NCI-H2081 (cell line): ENCODE measurements at places on chromosomes 2 and 18.

DNA sequence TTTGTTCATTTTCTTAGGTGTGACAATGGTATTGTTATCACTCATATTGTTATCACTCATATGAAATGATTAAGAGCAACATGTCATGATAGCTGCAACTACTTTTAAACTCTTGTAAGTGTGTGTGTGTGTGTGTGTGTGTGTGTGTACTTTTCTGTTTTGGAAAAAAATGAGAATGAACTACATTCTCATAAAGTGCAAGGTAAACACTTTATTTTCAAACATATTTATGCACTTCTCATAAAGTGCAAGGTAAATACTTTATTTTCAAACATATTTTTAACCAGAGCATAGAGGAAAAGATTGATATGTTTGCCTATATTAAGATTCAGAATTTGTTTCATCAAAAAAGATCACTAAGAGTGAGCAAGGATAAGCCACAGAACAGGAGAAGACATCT is 99.8 kb downstream of the TEX51 start:
- no peak for DNase-seq

DNA sequence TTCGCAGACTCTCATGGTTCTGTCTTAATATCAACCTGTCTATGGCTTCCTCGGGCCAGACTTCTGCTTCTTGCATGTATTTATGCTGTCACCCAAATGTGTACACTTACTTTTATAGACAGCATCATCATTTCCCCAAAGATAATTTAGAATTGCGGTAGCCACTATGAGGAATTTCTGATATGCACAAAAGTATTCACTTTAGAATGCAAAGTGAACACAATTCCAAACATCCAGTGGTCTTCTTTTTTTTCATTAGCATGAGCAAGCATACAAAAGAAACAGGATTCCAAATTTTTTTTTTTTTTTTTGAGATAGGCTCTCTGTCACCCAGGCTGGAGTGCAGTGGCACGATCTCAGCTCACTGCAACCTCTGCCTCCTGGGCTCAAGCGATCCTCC is 21.0 kb upstream of the MCFD2 start:
- no peak for DNase-seq

DNA sequence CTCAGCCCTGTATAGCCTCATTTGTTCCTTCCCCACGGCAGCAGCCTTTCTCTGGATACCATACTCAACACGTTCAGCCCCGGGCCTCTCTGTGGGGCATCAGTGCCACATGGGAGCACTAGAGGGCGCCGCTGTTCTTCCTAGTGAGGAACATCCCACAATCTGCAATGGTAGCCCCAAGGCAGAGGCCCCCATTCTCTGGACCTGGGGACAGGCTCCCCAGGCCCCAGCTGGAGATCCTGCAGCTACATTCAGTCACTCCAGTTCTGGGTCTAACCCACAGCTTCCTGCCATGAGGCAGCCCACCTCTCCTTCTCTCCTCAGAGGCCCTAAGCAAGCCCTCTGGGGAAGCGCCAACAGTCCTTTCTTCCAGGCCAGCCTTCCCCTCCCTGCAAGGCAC is 14.2 kb upstream of the SFXN5 start:
- peak; percentile 68 for DNase-seq

GRCh38 chr2:127619877-127620705 is 25.9 kb upstream of the GPR17 start:
- DNase-seq = no peak

- no peak for DNase-seq
Measured at GRCh38 chr2:46849046-46849715, 66.4 kb downstream of the MCFD2 start.

DNA sequence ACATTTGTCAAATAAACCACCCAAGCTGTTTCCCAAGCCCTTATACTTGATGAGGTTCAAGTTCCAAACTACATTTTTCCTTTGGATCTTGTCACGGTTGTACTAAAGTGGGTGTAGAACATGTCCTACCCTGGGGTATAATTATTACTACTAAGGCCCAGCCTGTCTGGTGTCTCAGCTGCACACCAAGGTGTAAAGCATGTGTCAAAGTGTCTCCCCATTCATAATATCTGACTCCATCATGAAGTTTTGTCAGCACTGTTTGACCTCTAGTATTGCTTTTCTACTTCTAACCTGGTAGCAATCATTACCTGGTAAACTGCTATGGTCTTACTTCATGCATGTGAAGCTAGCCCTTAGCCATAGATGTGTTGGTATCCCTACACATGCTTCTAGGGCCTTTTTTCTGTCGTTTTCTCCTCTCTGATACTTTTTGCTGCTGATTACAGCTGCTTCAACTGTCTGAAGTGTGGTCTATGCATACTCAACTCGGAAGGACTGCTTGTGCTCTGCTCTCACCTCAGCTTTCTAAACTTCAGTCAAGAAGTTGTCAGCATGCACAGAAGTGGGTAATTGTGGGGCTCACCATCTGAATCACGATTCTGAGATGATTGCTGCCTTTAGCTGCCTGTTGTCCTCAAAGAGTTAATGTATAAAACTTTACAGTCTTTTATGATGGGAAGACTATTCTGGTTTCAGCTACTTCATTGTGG is 445.7 kb upstream of the TRIB2 start:
- DNase-seq = no peak

- DNase-seq = no peak
Measured at GRCh38 chr2:54903736-54904554, 146.3 kb downstream of the RTN4 start.

DNA sequence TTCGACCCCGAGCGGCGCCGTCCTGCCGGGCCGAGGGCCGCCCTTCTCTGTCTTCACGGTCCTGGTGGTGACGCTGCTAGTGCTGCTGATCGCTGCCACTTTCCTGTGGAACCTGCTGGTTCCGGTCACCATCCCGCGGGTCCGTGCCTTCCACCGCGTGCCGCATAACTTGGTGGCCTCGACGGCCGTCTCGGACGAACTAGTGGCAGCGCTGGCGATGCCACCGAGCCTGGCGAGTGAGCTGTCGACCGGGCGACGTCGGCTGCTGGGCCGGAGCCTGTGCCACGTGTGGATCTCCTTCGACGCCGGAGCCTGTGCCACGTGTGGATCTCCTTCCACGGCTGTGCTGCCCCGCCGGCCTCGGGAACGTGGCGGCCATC is 45.0 kb downstream of the DDX18 start:
- no peak for DNase-seq

DNA sequence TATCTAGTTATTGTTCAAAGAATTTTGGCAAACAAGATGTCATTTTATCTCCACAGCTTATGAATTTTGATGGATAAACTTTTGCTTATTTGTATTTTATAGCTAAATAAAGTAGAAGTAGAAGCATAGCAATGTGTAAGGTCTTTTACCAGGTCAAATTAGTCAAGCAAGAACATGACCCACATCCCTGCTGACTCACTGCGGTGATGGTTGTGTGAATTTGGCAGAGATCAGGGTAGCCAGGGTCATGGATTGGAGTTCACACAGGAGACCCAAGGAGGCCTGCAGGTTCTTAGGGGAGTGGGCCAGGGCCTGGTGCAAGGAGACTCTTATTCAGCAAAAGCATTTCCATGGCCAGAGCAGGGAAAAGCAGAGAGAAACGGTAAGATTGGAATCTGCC is 18.7 kb downstream of the SP140 start:
- DNase-seq = no peak

DNA sequence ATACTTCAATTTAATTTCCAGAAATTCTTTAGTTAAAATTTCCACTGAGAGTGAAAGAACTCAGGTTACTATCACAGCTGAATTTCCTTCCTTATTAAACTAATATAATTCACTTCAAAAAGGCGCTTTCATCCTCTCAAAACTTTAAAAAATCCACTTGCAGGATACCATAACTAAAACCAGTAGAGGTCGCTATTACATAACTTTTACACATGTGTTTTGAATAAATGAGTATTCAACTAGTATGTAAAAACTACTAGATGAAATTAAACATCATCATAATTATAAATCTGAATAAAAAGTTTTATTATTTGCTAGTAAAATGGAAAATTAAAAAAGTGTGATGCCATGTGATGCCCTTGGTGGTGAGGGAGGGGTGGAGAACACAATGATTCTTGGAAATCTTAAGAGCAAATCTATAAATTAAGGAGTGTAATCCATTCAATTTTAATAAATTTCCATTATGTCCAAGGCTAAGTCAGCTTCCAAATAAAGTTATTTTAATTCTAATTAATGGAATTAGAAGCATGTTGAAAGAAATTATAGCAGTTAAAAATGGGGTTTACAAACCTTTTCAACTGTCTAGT is 61.4 kb downstream of the SOS1 start:
- peak; percentile 37 for DNase-seq

DNA sequence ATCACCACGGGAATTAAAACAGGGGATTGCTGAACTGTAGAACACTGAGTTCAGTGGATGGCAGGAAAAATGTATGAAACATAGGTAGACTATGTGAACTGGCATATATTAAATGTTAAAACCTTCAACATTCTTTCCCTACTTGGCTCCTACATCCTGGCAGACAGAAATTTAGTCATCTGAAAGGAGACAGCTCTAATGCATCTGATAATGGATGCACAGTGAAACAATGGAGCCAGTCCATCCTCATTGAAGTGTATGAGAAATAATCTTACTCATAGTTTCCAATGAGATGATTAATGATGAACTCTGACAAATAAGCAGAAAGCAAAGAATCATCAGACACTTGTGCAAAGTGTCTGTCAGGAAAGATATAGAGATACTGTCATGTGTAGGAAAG is 1629.7 kb upstream of the TMEFF2 start:
- no peak for DNase-seq

DNA sequence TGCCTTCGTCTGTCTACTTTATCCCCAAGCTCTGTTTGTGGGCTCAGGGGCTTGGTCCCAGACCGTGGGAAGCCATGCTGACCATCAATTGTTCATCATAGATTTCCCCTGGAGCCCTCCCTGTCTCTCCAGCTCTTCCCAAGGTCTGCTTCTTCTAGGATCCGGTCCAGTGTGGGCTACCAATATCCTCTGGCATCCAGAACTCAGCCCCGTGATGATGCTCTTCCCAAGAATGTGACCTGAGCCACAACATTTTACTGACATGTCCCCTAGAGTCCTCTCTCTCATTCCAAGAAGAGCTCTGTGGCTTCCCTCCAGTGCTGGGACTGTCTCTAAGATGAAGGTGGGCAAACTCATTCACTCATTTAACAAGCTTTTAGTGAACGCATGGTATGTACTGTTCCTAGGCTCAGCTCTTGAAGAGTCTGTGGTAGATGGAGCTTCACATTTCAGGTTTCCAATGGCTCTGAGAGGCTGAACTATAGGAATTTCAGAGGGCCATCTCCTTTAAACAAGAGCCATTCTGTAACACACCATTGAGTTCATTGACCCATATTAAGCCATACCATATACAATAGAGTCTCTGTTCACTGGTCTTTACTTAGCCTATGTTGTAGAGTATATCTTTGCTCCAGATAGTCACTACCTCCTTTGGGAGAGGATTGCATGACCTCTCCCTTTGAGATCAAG is 142.0 kb upstream of the APCDD1 start:
- DNase-seq = no peak

GRCh38 chr2:179437430-179437829 is 172.8 kb upstream of the SESTD1 start:
- no peak for DNase-seq

- no peak for DNase-seq
Measured at GRCh38 chr2:75319951-75320350, 120.6 kb upstream of the TACR1 start.

DNA sequence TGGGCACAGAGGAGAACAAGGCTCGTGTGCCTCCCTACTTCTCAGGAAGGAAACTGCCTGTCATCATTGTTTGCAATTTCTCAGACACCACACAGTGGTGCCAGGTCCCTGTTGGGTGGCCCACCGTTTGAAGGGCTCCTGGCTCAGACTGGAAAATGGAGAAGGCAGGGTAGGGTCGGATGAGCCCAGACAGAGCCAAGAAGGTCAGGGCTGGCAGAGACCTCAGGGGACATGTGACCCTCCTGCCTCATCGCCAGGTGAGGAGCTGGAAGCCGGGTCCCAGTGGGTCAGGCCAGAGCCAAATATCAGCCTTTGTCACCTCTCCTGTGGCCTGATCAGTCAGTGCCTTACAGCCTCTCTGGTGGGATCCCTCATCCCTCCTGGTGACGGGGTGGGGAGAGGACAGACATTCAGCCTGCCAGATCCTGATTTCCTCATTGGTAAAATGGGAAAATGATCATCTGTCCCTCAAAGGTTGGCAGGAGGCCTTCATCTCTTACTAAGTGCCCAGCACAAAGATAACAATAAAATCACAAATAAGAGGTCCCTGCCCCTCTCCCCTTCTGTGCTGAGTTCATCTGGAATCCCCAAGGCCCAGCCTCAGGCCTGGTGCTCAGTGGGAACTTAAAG is 117.6 kb downstream of the CAPN13 start:
- DNase-seq = no peak

GRCh38 chr2:192327576-192327975 is 132.8 kb upstream of the TMEFF2 start:
- no peak for DNase-seq

DNA sequence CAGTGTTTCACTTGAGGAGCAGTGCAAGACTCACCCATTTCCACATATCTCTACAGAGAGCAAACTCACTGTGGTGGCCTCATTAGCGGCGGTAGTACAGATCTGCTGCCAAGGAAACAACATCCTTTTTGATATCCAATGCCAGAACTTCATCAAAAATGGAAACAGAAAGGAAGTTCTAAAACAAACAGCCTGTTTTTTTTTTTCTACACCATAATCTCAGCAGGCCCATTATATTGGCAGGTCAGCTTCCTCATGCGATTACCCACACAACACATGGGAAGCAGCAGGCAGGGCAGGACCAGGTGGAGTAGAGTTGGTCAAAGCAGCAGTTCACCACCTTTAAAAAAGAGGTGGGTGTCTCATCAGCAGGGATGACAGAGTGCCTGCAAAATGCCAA is 678.9 kb upstream of the CELF4 start:
- peak; percentile 56 for DNase-seq

GRCh38 chr18:9322744-9323143 is 11.8 kb upstream of the TWSG1 start:
- DNase-seq = no peak

- no peak for DNase-seq
Measured at GRCh38 chr2:28268386-28268785, 124.3 kb upstream of the FOSL2 start.

DNA sequence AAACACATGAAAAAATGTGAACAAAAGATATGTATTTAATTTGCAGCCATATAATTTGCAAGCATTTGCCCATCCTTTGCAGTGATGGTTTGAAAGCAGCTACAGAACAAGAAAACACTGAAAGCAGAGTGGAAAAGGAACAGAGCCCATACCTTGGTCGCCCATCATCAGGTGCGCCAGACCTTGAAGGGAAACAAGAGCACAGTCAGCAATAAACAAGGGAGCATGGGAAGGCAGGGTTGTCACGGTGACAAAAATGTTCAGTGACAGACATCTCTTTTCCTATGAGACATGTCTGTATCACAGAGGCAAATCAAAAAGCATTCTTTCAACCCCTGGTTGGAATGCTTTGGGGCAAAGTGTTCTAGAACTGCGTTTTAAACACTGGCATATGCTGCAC is 109.4 kb downstream of the NRXN1 start:
- peak; percentile 54 for DNase-seq

DNA sequence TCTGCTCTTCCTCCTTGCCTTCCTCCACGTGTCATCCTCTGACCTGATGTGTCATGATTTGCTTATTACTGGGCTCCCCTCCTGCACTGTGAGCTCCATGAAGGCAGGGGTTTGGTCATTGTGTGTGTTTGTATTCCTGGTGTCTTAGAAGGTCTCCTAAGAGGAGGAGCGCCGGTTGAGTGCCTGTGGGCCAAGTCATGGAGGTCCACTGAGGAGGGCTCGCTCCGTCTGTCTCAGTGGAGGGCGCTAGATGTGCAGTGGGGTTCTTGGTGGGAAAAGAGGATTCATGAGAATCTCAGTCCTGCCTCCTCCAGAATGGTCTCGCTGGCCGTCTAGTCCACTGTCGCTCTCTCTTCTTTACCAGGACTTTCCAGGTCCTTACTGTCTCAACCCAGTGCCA is 100.2 kb downstream of the VWA3B start:
- no peak for DNase-seq
